ENCODE measurements at places on chromosomes 2 and 18. TPM values are rescaled to one million over a fixed set of nuclear protein-coding genes. Genes with fewer than 3 reads are reported as not detected.

The CCDC68 gene
- 3.9 TPM for total RNA-seq

The ASXL3 gene
- 0.13 TPM for total RNA-seq

The KCNIP3 gene
- total RNA-seq = 0.13 TPM

The NAT8 gene
- not detected for total RNA-seq

The SCN3A gene
- total RNA-seq = 0.13 TPM

The SEMA4F gene
- total RNA-seq = 7.5 TPM

The ALMS1 gene
- total RNA-seq = 13.6 TPM

The STON1 gene
- total RNA-seq = 14.9 TPM

The ARL4C gene
- 163 TPM for total RNA-seq

The ACADL gene
- 0.26 TPM for total RNA-seq

The TUBA3E gene
- total RNA-seq = not detected

The POTEE gene
- total RNA-seq = under 0.01 TPM

Measured in aortic smooth muscle cell (primary cell).